ENCODE measurements at places on chromosomes 6 and 20. TPM values are rescaled to one million over a fixed set of nuclear protein-coding genes. Genes with fewer than 3 reads are reported as not detected.

DNA sequence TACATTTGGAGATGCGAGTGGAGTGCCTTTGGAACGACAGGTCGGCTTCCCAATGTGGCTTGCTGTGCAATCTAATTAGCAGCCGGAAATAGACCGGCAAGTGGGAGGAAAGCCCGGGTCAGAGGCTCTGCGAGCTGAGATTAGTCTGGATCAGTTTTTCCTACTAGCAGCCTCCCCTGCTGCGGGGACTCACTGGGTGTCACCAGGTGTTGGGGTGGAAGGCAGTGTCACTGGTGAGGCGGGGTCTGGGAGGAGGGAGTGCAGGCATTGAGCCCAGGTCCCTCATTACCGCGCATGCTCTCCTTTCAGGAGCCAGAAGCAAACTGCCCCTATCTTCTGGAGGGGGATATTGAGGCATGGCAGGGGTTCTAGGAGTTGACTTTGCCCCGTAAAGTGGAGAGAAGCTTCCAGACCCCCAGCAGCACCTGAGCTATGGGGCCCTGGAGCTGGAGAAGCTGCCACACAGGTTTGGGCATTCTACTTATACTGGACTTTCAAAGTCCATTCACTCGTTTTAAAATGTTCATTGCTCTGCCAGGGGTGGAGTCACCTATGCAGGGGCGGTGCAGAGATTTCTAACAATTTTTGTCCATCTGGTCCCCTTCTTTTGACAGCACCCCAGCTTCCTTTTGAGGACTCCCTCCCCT lies 11.0 kb downstream of the SULF2 start:
- DNase-seq, result no peak

ESR1 gene
- total RNA-seq, result 7.3 TPM

DNA sequence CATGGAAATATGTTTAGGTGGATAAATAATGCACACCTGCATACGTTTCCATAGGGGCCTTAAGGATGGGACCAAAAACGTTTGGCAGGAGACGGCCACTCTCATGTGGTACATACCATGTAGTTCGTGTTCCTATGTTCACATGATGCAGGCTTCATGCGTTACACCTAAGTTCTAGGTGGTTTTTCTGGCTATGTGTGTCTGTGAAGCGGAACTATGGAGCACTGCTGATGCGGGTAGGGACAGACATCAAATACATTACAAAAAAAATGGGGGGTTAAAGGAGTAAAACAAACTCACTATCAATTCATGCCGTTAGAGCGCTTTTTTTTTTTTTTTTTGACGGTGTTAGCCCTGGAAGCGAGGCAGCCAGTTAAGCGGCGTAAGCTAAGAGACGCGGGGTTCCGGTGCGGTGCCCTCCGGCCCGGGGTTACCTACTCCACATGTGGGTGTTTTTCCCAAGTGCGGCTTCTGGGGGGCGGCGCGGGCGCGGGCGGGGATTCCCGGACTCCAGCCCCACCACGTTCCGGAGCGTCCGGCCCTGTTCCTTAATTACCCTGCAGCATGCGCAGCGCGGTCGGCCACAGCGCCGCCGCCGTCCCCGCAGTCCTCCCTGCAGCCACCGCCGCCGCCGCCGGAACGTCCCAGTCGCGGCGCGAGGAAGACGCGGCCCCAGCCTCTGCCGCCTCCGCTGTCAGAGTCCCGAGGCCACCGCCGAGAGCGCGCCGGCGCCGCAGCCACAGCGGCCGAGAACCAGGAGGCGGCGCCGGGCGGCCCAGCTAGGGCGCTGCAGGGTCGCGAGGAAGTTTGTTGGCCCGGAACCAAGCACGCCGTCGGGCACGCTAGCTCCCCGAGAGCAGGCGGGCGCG lies 648 bp downstream of the COL19A1 start:
- peak; percentile 42 for DNase-seq

BANF2 gene
- not detected for total RNA-seq

DNA sequence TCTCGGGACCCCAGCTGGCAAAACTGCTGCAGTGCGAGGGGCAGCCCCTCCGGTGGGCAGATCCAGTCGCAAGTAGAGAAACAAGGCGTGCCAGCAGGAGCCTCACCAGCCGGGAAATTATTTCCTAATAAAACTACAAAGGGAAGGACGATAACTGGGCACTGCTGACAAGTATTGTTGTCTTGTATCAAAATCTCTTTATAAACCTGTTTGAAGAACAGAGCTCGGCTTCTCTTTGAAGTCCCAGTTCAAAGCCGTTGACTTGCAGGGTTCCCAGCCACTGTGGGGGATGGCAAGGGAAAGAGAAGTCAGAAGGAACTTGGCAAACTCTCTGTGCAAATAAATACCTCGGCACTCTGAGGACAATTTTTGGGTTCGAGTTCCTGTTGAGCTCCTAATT lies 504.5 kb downstream of the CD83 start:
- no peak for DNase-seq
